Activated CD4-positive, alpha-beta T cell treated with anti-CD3 and anti-CD28 coated beads for 36 hours (primary cell): ENCODE measurements at places on chromosomes 5 and 9.

GRCh38 chr9:32941701-32942100 lies 59.7 kb downstream of the APTX start:
- DNase-seq, result no peak

DNA sequence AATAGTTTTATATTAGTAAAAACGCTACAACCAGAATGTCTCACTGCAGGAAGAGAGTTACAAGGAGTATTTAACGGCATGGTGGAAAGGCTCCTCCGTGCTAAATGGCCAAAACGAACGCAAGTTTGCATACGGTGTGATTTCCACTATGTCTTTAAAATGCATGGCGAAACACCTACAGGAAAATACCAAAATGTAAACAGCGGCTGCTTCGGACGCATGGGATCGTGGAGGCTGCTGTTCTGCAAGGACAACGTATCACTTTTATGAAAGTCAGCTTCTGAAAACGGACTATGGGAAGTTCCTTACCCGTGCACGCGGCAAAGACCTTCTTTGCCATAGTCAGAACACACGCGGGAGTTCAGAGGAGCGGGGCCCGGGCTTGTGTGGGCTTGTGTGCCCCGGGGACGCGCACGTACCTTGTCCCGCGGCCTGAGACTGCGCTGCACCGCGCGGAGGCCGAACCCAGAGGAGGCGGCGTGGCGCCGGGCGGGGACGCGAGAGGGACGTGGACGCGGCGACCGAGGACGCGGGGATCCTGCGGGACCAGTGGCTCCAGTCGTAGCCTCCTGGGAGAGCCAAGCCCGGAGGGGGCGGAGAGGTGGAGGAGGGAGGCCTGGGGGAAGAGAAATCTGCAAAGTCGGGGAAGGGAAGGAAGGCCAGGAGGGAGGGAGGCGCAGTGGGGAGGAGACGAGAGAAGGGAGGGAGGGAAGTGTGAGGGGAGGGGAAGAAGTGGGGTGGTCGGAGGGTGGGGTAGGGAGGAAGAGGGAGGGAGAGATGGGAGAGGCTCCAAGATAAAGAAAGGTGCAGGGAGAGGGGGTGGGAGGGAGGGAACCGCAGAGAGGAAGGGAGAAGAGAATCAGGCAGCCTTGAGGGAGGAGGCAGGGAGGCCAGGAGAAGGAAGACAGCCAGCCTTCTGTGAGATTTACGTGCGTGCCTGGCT lies at the start of gene CMBL:
CMBL (minus strand) TSS at position 697 of the 943 bp plus-strand sequence. CDS start 17,140 bp downstream, outside the sequence.
- DNase-seq, result peak; percentile 43

GRCh38 chr5:32378966-32379365 lies 65.6 kb downstream of the ZFR start:
- DNase-seq, result no peak

DNA sequence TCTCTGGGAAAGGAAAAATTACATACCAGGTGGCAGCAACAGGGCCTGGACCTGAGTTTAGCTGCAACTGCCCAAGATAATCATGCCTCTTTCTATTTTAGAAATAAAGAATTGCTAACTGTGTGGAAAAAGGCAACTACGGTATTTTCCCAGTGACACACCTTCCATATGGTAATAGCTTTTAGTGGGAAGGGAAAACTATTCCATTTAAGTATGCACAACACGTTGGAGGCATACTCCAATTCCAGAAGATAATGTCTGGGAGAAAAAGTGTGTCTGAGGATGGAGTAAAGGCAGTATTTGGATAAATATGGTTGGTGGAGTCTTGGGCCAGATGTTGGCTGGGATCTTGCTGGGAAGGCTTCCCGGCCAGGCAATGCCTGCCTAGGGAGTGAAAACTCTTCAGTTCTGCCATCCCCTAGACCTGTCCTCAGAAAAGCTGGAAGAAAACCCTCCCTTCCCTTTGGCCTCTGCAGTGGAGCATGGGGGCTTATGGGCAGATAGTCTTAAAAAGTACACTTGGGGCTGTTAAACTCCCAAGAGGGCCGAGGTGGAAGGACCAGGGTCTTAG lies 40.6 kb downstream of the SH3PXD2B start:
- no peak for DNase-seq

- no peak for DNase-seq
Measured at GRCh38 chr9:114430457-114430856, 42.7 kb upstream of the AKNA start.

GRCh38 chr9:35906923-35907699 lies 1.1 kb downstream of the HRCT1 start:
- DNase-seq, result no peak

DNA sequence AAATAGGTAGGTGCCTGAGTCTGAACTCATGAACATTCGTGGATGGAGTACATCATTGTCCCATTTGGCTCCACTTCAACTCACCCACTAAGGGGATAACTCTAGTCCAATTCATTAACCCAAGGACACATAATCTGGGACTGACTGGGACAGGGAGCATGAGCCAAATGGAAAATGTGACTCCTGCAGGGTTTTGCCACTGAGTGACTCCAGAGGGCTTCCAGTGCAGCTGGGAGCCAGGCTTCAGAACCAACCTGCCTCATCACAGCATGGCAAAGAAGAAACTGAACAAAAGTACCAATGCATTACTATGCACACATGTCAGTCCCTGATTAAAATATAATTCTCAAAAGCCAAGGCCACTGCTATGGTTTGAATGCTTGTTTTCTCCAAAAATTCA lies 159.7 kb upstream of the SNX2 start:
- DNase-seq, result no peak

DNA sequence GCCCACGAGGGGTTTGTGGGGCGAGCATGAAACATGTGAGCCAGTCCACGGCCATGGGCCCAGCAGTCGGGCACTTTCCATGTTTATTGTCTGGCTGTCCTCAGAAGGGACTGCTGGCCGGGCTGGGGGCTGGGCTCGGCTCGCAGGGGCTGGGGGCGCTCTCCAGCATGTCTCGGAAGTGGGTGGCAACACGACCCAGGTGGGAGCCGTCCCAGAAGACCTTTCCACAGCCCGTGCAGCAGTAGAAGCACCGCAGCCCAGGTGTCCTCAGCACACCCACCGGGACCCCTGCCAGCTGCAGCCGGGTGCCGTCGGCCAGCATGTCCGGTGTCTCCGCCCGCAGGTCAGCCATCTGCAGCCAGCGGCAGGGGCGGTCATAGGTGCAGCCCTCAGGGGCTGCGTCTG lies 4.8 kb upstream of the NRARP start:
- DNase-seq, result no peak

DNA sequence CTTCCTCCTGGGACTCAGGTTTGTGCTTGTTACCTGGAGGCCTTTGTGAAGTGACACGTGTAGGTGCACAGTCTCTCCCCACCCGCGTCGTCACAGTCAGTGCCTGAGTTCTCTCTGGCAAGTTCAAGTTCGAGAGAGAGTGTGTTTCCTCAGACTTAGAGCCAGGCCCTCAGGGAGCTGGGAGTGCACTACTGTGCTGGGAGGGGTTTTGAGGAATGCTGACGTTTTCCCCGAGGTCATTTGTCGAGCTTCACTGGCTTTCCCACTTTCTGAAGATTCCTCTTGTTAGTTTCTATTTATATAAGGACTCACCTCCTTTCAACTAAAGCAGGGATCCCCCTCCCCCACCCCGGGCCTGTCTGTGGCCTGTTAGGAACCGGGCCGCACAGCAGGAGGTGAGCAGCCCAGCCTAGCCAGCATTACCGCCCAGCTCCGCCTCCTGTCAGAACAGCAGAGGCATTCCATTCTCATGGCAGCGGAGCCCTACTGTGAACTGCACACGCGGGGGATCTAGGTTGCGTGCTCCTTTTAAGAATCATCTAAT lies 209.2 kb downstream of the DIRAS2 start:
- no peak for DNase-seq

- DNase-seq, result no peak
Measured at GRCh38 chr9:137787381-137787780, 90.2 kb upstream of the CACNA1B start.

DNA sequence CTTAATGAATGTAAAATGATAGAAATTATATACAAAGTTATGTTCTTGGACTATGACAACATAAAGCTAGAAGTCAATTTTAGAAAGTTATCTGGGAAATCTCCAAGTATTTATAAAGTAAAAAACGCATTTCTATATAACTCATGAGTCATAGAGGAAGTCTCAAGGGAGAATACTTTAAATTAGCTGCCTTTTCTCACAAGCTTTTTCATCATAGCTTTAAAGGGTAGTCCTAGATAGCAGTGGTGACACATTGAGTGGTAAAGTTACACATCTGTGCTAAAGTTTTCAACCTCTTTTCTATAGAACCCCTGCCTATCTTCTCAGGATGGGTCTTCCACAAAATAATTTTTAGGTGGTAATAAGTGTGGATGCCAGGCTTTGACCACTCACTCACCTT lies 598.3 kb upstream of the FAM174A start:
- DNase-seq, result no peak

- peak; percentile 83 for DNase-seq
Measured at GRCh38 chr5:149141224-149141956, at the start of gene ABLIM3. TSS of gene ABLIM3 (plus strand) at chr5:149141493. CDS start at chr5:149142096, 603 bp downstream.

GRCh38 chr9:36625006-36625615 lies 52.4 kb downstream of the MELK start:
- DNase-seq, result no peak

- no peak for DNase-seq
Measured at GRCh38 chr5:176935017-176935416, 35.9 kb upstream of the HK3 start.

DNA sequence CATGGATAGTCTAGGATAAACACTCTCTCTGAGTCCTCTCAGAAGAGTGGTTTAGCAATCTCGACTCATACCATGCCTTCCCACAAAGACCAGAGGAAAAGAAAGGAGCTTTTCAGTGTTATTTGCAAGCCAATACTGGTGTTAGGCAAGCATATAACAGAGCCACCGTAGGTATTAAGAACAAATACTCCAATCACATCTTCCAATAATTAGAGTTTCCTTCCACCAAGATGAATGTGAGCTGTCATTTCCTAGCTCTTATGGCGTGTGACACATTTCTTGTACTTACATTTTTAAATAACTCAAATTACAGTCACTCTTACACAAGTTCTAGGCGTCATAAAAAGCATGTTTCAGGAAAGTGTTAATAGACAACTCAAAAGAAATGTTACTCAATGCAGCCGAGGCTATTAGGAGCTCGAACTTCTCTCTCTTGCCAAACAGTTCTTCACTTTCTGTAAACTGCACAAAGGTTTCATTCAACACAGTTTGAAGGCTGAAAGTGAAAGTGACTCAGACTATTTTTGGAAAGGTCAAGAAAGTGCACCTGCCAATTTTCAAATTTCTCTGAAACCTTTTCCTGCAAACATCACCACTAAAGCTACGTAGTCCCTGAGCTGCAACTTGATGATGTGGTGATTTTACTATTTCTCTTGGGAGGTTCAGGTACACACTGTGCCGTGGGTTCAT lies 153.8 kb downstream of the AUH start:
- peak; percentile 51 for DNase-seq

GRCh38 chr5:58670582-58670981 lies 87.7 kb downstream of the RAB3C start:
- no peak for DNase-seq

GRCh38 chr5:78627766-78628165 lies 20.8 kb downstream of the LHFPL2 start:
- no peak for DNase-seq

DNA sequence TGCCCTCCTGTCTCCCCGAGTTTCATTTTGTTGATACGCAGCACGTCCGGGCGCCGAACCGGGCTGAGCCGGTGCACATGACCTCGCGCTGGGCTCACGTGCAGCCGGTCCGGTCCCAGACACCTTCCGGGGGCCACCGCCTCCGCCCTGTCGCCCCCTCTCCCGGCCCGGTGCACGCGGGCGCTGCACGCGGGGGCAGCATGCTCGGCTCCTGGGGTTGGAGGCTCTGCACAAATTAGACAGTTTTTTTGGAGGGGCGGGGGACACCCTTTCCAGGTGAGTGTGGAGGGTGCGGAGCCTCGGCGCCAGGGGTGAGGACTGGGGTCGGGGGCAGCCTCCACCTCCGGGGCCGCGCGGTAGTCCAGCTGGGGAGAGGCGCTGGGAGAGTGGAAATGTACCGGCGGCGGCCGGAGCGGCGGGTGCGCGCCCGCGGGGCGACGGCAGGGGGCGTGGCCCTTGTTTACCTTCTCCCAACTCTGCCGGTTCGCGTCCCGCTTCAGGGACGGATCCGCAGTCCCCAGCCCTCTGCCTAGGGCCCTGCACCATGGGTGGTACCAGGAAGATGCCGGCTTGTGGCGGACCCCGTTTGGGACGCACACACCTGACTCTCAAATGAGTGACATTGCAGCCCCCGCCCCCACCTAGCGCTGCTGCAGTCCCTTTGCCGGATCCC lies 1.1 kb downstream of the JADE2 start:
- peak; percentile 92 for DNase-seq

- no peak for DNase-seq
Measured at GRCh38 chr5:66122379-66123034, 21.6 kb upstream of the SREK1 start.

GRCh38 chr5:175657593-175658271 lies at the start of gene HRH2:
TSS of gene HRH2 (plus strand) at chr5:175658071. CDS start at chr5:175683234, 25,163 bp downstream.
- DNase-seq, result peak; percentile 76

GRCh38 chr5:39225405-39226099 lies 6.2 kb upstream of the FYB1 start:
- DNase-seq, result no peak

DNA sequence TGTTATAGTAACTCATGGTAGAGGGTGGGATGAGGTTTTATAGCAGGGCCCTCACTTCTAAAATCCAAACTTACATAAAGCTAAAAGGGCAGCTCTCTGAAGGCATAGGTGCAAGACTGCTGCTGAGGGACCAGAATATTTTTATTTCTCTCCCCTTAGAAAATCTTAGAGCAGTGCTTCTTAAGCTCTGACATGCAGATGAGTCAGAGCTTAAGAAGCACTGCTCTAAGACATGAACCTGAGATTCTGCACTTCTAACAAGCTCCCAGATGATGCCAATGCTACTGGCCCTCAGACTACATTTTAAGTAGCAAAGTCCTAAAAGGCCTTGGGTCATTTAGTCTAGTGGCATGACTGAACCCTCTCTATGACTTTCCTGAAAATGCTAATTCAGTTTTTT lies 97.6 kb upstream of the SPRY4 start:
- DNase-seq, result no peak

DNA sequence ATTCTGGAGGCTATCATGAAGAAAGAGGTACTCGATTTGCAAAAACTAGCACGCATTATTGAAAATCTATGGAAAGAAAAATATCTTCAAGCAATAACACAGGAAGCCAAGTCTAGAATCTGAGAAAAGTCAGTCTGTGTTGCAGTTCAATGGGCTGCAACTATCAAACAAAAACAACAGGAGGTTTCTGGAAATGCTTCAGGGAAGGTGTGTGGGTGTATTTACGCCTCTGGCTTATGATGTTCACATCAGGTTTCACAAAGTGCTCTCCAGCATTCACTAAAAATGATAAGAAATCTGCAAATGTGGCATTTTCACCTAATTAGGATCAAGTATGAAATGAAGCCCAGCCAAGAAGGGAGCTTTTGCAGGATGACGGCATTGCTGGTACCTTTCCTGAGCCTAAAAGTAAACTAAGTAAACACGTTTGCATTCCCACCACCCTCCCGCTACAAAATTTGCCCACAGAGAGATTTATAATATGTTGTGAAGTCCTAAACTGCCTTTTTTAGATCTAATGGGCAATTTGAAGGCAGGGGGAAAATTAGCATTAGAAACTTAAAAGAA lies 146.4 kb downstream of the GABRB2 start:
- no peak for DNase-seq

GRCh38 chr5:153835891-153836515 lies 202.7 kb downstream of the FAM114A2 start:
- no peak for DNase-seq
